ENCODE measurements at places on chromosomes 12 and 14.
A peak's percentile ranks its signal among the peaks of the same experiment; 100 is the strongest.

DNA sequence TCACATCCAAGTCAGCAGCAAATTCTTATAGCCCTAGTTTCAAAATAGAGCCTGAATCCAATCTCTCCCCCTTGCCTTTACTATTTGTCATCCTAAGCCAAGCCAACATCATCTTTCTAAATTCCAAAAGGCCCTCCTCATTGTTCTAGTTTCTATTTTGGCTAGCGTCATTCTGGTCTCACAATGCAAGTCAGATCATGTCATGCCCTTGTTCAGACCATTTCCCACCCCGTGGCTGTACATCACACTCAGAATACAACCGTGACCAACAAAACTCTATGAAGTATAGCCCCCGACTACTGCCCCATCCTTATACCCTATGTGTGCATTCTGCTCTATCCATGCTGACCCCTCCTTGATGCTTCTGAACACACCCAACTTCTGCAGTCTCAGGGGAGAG is 12.3 kb upstream of the GNG2 start:
- no peak for DNase-seq

DNA sequence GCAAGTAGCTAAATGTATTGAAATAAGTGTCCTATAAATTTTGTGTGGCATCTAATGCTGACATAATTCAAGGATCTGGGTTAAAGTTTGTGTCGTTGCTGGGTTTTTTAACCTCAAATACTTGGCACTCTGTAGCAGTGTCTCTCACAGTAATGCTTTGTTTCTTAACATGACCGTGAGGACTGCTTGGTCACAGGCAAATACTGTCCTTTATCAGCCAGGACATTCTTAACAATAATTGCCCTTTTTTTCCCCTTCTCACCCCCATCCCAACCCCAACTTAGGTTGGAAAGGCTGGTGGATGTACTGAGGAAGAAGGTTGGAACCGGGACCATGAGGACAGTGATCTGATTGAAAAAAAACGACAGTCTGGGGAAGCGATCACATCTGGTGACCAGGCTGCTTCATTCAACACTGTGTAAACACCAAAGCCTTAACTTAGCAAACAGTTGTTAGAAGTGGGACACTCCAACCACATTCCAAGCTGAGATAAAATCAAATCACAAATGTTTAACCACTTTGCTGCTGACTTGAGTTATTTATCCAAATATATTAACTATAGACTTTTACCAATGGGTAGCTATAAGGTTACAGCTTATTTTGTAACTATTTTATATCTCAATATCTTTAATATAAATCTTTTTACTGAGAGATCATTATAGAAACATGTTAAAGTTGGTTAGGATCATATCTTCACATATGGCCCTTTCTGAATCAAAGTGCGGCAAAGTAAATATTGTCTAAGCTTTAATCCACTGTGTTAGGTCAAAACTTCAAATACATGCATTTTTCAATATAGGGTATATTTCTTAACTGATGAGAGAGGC is 48.2 kb downstream of the FOXA1 start:
- peak; percentile 97 for DNase-seq

- DNase-seq: no peak
Observed at GRCh38 chr12:11085419-11085818, 6.7 kb downstream of the TAS2R43 start.

- DNase-seq: peak; percentile 84
Observed at GRCh38 chr12:104680070-104680469, 223.3 kb downstream of the CHST11 start.

GRCh38 chr12:76274420-76275083 is 73.7 kb downstream of the BBS10 start:
- no peak for DNase-seq

- no peak for DNase-seq
Observed at GRCh38 chr12:98449584-98449983, 65.8 kb upstream of the TMPO start.

GRCh38 chr14:100065942-100066574 is 836 bp downstream of the EVL start:
- no peak for DNase-seq

GRCh38 chr12:23533265-23533664 is 416.2 kb downstream of the SOX5 start:
- no peak for DNase-seq

- DNase-seq: no peak
Observed at GRCh38 chr12:6827982-6828780, at the start of gene P3H3. P3H3 (plus strand) TSS chr12:6828407; CDS start chr12:6828441, 34 bp downstream.
